ENCODE measurements at places on chromosomes 11 and 22.

DNA sequence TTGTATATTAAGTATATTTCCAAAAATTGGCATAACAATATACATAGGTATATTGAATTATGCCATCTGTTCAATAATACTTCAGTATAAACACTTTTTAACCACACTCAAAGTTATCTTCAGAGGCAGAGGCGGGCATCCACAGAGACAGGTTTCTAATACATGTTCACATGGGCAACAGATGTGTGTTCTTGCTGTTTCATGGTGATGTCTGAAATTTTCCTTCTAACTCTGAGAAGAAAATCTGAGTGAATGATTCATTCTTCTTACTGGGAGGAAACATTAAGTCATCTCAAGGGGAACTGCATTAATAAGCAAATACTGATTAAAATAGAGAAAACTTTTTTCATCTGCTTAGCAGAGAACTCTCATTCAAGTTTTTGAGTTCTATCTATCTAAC lies 1074.5 kb downstream of the LRRC4C start:
- DNase-seq: no peak

DNA sequence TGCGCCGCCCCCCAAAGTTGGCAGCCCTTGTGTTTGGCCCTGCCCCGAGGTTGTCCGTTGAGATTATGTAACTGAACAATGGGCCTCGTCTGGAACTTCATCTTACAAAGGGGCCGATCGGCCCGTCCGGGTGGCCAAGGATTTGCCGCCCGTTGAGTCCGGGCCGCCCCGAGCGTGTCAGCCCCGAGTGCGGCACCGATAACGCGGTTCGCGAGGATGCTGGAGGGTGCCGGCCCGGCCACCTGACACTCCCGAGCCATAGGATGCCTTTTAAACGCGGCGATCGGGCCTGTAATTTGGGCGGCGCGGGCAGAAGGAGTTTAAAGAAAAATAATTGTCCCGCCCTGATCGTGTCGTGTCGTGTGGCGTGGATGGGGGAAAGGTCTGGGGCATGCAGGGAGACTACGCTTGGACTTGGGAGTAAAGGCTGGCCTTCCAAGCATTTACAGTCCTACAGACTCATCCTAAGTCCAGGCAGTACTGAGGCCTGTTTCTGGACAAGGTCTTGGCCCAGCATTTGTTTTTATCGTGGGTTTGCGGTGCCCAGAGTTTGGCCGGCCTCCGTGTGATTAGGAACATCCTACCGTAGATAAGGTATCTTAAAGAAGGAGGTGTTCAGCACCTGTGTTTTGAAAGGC lies 1.3 kb downstream of the WEE1 start:
- DNase-seq: peak; percentile 59

DNA sequence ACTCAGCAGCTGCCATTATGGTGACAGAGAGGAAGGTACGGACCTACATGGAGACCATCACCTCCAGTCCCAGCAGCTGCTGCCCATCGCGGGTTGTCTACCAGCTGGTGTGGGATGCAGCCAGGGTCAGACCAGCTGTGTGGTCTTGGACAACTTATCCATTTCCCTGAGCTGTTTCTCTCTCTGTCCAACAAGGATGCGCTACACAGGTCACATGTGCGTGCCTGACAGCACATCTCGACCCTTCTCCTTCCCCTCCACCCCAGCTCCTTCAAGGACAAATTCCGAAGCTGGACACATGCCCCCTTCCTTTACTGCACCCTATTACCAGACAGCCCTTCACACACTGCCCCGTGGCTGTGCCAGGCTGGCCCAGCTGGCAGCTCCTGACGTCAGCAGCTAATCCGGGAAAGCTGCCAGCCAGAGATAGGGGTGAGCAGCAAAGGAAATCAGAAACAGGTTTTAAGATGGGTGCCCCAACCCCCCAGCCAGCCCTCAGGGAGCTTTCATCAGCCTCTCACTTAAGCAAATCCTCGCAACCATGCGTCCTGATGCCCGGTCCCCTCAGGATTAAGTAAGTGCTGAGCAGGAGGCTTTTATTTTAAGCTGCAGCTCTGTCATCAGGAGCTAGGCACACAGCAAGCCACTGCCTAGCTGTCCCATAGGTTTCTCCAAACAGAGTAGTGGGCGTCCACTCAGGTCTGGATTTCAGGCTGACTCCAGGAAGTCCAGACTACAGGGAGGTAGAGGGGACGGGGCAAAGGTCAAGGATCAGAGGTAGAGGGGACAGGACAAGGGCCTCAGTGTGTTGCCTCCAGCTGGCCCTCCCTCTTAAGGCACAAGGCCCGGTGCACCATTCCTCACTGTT lies 20.3 kb downstream of the TEF start:
- peak; percentile 73 for DNase-seq

DNA sequence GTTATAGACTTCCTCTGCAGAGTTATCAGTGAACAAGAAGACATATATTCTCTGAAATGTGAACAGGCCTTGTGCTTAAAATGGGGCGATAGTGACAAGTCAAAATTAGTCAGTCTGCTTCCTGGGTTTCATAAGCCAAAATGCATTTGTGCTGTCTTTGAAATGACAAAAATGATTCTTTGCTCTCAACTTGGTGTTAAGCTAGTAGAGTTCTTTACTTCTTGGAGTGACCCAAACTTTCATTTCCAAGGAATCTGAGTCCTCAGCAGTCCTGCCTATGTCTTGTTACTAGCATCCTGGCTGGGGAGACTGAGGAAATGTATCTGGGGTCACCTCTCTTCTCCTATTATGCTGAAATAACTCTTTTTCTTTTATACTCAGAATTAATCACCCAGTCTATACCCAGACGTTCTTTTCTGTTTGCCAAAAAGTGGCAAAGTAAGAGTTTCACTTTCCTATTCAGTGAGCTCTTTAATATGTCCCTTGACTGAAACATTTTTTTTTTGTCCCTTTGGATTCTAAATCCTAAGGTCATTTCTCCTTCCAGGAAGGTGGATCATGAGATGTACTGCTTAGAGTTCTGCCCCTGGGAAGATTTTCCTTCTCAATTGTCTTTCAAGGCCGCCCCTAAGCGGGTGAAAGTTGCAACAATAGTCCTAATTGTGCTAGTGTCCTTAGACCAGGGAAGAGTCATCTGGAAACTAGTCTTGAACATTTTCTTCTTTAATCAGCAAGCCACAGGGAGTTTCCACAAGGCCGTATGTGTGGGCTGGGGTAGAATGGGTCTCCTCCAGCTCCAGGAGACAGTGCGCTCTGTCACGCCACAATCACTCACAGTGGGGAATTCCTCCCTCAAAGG lies 53.0 kb upstream of the RDX start:
- DNase-seq: no peak

DNA sequence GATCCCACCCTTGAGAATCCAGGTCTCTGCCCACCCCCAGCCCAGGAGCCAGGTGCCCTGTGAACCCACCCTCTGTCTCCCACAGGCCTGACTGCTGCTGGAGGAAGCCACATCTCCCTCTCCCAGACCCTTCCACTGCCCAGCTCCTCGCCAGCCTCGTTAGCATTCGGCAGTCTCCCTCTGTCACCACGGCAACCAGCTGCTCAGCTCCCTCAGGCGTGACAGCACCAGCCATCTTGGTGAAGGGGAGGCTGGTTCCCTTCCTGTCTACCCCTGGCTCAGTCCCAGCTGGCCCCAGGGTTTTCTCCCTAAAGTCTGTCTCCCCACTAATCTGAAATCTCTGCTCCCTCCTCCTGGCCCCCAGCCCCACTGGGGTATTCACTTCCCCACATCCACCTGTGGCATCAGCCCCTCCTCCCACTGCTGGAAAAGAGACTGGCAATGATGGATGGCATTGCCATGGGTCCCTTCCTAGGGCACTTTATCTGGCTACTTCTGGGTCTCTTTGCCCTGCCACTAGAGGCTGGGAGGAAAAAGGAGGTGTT lies 28.1 kb downstream of the NRXN2 start:
- DNase-seq: no peak

DNA sequence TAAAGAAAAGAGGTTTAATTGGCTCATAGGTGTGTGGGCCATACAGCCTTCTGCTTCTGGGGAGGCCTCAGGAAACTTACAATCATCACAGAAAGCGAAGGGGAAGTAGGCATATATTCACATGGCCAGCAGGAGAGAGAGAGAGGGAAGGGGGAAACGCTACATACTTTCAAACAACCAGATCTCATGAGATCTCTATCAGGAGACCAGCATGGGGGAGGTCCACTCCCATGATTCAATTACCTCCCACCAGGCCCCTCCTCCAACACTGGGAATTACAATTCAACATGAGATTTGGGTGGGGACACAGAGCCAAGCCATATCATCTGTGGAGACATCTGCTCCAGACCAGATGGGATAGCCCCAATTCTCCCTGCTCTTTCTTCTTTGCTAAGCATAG lies 866.0 kb downstream of the BRD1 start:
- DNase-seq: no peak

DNA sequence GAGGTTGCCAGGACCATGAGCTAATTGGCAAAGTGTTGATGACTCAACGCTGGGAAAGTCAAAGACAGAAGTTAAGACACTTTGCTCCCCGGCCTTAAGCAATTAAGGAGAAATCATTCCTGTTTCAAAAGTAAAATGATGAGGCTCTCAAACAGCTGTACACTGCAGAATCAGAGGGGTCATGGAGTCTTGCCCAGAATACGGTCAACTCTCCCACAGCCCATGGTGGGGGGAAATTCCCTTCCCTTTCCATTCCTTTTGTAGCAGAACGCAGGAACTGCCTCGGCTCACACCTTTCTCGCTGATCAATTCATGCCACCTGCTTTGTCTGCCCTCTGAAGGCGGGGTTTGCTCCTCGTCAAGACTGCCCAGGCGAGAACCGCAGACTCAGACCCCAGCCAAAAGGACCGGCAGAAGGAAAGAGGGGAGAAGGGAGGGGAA lies 52.8 kb downstream of the MN1 start:
- peak; percentile 72 for DNase-seq

GRCh38 chr11:134046681-134047449 lies 22.0 kb upstream of the JAM3 start:
- no peak for DNase-seq

DNA sequence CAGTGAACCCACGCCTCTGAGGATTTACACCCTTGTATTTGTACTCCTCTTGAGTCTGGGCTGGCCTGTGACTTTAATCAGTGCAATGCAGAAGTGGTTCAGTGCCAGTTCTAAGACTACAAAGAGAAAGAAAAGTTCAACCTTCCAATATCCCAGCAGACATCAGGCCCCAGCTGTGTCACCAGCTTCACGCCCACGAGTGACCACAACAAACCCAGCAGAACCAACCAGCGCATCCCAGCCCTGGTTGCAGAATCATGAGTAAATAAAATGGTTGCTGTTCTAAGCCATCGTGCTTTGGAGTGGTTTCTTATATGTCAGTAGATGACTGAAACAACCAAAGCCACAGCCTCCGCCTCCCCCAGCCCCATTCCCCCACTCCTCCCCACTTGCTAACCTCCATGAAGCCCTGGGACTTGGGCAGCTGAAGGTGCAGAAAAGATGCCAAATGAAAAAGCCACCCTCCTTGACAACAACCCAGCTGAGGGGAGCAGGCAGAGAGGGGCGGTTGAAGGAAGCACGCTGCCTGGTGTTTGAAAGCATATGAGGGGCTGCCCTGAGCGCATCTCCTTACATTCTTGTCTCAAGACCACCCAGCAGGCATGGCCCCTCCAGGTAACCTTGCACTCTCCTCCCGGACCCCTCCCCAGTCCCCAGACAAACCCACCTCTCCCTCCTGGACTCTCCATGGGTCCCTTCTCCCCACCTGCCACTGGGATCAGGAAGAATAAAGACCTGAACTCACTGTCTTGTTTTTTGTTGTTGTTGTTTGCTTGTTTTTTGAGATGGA lies 20.9 kb downstream of the TSKU start:
- no peak for DNase-seq

GRCh38 chr11:130868086-130868710 lies 48.1 kb downstream of the SNX19 start:
- no peak for DNase-seq

DNA sequence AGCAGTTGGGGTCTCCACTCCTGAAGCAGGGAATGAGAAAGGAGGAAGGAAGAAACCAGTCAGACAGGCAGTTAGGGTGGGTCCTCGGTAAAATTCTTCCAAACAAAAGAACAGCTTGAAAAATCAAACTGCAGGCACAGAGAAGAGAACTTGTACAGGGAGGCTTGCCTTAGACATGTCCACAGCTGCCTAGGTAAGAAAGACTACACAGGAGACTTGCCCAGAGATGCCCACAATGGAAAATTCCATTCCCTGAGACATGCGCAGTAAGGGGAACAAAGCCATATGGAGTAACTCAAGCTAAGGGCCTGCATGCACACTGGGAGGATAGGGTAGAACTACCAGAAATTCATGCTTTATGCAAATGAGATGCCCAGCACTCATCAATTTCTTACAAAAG lies 9.8 kb downstream of the KCNJ11 start:
- DNase-seq: no peak

DNA sequence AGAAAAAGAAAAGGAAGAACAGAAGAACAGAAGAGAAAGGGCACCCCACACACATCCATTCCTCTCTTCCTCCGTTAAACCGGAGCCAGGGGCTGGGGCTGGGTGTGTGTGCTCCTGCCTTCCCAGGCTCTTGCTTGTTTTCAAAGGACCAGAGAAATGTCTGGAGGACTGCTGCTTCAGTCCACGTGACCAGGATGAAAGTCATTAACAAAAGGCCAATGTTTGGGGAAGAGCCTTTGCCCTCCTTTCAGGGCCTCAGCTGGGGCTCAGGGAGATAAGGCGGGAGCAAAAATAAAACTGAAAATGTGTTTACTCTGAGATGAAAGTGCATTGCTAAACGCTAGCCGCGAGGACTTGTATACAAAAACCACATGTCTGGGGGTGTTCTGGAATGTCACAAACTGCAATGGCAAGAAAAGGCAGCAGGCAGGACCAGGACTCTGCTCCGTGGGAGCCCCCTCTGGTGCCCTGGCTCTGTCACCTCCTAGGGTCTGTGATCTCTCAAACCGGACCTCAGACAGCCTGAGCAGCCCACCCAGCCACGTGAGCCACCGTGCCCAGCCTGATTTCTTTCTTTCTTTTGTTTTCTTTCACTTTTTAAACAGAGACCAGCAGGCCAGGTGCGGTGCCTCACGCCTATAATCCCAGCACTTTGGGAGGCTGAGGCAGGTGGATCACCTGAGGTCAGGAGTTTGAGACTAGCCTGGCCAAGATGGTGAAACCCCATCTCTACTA lies 31.6 kb upstream of the MYH9 start:
- no peak for DNase-seq

- no peak for DNase-seq
Observed at GRCh38 chr11:124238512-124238911, 2.4 kb upstream of the OR8G1 start.

- no peak for DNase-seq
Observed at GRCh38 chr11:36165621-36166397, 123.4 kb downstream of the COMMD9 start.

GRCh38 chr11:72653649-72654048 lies 20.6 kb downstream of the PDE2A start:
- no peak for DNase-seq
